ENCODE measurements at places on chromosomes 6 and 20.

DNA sequence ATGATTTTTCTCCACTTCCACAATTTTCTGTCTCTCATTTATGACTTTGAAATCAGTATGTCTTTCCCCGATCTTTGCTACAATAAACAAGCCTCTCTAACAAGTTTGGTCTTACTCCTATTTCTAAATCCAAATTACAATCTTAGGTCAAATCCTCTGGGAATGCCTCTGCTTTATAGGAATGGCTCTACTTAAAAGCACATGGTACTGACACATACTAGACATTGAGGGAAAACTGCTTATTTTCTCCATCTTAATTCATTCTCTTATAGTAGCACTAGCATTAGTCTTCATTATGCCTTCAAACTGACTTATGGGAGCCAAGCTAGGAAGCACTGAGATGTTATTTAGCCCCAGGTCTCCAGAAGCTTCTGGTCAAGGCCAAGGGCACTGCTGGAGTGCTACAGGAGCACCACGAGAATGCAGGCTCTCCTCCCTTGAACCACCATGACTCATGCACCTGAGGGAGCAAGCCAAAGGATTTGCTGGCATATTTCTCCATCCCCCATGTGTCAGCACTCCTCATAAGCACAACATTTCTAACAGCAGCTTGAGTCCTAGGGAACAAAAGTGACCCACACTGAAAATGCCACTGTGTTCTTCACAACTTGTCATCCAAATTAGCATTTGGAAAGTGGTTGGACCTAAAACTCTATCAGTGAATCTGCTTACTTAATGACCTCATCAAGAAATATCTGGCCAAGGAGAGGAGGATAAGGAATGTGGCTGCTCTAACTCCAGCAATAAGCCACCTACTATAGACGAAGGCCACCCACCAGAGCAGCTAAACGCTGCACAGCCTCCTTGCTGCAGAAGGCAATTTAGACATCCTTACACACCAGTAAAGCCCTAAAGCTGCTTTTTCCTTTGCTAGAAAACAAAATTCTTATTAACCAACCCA, 156.8 kb upstream of the KCNQ5 start:
- DNase-seq = no peak

GRCh38 chr6:167799033-167799821, 27.5 kb upstream of the AFDN start:
- no peak for DNase-seq

- no peak for DNase-seq
These were observed 9.8 kb upstream of the BMP7 start for GRCh38 chr20:57276221-57276620.

- DNase-seq = no peak
These were observed 191.6 kb downstream of the ADAT2 start for GRCh38 chr6:143258945-143259344.

- no peak for DNase-seq
These were observed 52.7 kb downstream of the PYGB start for GRCh38 chr20:25300496-25301170.

DNA sequence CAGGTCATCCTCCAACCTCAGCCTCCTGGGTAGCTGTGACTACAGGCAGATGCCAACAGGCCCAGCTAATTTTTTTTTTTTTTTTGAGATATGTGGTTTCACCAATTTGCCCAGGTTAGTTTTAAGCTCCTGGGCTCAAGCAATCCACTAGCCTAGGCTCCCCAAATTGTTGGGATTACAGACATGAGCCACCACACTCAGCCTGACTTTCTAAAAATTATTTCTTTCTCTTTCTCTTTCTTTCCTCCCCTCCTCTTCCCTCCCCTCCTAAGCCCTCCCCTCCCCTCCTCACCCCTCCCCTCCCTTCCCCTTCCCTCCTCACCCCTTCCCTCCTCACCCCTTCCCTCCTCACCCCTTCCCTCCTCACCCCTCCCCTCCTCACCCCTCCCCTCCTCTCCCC, 127.3 kb downstream of the BTBD3 start:
- DNase-seq = no peak

DNA sequence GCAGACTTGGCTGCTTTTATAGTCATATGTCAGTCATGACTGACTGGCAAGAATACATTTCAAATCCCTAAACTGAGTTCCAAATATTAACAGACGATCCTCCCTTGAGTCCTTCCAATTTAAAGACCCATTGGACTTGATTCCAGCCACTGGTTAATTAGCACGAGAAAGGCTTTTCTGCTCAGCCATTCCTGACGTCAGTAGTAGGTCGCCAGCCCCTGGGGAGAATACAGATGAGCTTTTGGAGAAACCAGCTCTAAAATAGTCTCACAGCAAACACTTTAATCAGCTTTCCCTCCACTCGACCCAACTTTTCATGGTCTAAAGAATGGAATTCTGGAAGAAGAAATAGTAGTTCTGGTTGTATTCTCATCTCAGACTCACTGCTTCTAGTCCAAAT, 91.6 kb downstream of the SLC22A3 start:
- no peak for DNase-seq

DNA sequence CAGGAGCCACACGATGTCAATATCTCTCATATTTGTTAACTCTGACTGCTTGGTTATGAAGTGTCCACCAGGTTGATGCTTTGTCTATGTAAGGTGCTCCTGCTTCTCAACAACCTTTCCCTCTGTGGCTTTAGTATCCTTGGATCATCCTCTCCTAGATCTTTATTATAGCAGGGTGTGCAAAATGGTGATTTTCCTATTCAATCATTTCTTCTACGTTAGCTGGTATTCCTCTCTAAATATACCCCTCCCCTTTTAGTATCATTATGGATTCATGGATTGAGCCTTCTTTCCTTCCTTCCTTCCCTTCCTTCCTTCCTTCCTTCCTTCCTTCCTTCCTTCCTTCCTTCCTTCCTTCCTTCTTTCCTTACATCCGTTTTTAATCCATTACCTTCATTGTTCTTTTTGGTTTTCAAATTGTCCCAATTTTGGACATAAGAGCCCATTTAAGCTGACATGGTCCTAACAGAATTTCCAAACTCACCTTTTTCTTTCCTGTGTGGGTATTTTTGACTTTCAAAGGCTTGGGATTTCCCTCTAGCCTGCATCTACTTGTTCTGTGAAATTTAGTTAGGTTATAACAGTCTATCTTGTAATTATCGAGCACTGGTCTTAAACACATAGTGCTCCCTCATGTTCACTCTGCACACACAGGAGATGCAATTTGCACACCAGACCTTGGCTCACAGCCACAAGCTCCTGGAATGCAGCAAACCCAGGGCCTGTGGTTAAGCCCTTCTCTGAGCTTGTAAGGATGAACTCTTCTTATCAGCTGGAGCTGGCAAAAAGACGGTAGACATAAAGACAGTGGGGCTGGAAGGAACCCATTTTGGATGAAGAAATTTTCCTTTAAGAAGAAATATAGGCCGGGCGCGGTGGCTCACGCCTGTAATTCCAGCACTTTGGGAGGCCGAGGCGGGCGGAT, 109.9 kb downstream of the SLC24A3 start:
- DNase-seq = no peak

- no peak for DNase-seq
These were observed 249.0 kb upstream of the KCNG1 start for GRCh38 chr20:51271931-51272330.

DNA sequence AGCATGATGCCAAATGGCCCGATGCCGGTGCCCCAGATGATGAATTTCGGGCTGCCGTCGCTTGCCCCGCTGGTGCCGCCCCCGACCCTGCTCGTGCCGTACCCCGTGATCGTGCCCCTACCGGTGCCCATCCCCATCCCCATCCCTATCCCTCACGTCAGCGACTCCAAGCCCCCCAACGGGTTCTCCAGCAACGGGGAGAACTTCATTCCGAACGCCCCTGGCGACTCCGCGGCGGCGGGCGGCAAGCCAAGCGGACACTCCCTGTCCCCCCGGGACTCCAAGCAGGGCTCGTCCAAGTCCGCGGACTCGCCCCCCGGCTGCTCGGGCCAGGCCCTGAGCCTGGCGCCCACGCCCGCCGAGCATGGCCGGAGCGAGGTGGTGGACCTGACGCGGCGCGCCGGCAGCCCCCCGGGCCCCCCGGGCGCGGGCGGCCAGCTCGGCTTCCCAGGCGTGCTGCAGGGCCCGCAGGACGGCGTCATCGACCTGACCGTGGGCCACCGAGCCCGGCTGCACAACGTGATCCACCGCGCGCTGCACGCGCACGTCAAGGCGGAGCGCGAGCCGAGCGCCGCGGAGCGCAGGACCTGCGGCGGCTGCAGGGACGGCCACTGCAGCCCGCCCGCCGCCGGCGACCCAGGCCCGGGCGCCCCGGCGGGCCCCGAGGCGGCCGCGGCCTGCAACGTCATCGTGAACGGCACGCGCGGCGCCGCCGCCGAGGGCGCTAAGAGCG, 144.6 kb downstream of the SOBP start:
- no peak for DNase-seq

DNA sequence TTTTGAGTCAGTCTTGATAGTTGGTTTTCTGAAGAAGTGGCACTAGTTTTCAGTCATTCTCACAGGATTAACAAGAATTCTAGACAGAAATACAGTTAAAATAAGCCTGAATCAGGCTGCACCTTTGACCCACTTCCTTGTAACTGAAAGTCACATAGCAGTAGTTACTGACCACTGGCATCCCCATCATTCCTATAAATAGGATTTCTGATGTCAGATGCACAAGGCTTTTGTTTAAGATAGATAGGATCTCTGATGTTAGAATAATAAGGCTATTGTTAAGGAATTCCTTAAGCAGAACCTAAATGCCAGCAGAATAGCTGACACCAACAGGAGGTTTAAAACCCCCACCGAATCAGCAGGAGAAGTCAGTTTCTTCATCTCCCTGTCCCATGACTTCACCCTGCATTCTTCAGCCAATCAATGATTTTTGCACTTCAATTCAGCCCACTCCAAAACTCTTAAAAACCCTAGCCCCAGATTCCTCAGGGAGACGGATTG, 30.6 kb upstream of the ZBTB24 start:
- no peak for DNase-seq

GRCh38 chr6:19325335-19325789, 511.8 kb upstream of the ID4 start:
- no peak for DNase-seq

GRCh38 chr6:5482619-5483018, 221.3 kb downstream of the FARS2 start:
- DNase-seq = no peak

All from activated T-helper 9 cell treated with anti-CD3 and anti-CD28 coated beads, Interleukin-2, amount 50 U/mL, for 16 hours (primary cell).